COLO829 (cell line): ENCODE measurements at places on chromosomes 3 and 15.
A peak's percentile ranks its signal among the peaks of the same experiment; 100 is the strongest.

DNA sequence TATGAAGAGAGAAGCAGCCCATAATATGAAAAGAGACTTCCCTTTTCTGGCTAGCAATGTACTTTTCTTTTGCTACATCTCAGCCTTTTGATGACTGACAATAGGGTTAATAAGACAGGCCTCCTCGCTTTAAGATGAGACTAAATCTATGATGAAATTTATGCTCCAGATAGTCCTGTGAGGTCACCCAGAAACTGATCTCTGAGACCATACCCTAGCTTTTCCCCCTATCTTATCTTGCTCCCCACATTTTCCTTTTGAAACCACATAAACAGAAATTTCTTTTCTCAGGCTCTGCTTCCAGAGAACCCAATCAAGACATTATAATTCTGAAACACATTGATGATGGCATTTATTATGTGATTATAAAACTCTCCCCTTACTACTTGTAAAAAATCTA, 168.8 kb upstream of the CADM2 start:
- no peak for DNase-seq

GRCh38 chr3:189853906-189854305, 222.7 kb downstream of the TP63 start:
- no peak for DNase-seq

DNA sequence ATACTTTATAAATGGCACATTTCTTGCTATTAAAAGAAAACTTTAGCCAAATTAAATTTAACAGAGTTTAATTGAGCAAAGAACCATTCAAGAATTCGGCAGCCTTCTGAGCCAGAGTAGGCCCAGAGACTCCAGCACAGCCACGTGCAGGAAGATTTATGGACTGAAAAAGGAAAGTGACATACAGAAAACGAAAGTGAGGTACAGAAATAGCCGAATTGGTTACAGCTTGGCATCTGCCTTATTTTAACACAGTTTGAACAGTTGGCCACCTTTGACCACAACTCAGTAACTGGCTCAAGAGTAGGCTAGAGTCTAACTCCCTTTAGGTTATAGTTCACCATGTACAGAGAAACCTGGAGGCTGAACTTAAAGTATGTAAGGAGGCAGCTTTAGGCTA, 17.6 kb downstream of the CFAP44 start:
- DNase-seq: no peak

DNA sequence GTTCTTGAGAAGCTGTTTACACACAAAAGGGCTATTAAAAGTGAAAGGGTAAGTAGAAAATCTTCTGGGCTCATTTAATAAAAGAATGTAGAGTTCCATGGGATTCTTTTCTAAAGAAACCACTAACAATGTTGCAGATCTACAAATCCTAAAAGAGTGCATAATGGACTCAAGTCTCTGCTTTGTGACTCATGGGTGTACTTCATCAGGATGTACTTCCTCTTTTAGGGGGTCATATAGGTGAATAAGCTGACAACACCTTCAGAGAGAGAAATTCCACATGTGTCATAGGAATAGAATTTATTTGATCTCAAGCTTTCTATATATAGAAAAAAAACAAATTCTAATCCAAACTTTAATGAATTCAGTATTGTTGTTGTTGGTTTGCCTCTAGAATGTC, 355.5 kb downstream of the TIGIT start:
- DNase-seq: peak; percentile 45

DNA sequence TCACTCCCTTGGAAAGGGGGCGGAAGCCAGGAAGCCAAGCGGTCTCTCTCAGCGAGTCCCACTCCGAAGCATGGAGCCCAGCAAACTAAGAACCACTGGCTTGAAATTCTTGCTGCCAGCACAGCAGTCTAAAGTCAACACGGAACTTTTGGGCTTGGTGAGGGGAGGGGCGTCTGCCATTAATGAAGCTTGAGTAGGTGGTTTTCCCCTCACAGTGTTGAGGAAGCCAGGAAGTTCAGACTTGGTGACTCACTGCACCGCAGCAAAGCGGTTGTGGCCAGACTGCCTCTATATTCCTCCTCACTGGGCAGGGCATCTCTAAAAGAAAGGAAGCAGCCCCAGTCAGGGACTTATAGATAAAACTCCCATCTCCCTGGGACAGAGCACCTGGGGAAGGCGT, 665.4 kb upstream of the CBLB start:
- no peak for DNase-seq

DNA sequence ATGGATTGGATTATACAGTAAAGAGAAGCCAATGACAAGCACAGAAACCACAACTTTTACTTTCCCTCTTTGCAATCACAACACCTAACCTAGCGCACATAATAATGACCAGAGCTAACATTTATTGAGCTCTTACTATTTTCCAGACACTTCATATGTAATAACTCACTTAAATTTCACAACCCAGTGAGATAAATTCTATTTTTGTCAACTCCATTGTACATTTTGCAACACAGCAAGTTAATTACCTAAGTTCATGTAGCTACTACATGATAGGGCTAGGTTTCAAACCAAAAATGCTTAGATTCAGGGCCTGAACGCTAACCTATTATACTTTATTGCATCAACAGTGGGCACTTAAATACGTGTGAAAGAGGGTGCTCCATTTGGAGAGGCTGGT, 89.5 kb downstream of the GADL1 start:
- DNase-seq: no peak

DNA sequence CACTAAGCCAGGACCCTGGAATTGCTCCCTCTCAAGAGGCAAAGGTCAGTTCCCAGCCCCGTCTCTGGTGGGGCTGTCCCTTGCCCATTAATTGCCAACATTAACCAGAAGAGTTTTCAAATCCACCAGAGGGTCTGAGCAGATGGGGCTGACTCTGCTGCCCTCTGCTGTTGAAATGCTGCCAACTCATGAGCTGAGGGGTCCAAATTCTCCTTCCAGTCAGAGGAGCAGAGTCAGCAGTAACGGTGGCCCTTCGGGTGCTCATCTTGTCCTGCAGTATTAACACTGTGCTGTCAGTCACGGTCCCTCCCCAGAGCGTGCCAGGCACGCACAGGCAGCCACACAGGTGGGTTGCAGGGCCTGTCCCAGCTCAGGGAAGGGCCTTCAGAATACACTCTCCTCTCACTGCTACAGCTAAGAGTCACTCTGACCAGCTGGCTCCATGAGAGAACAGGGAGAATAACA, 10.7 kb upstream of the SPTBN5 start:
- peak; percentile 46 for DNase-seq

GRCh38 chr3:97613139-97613538, 151.4 kb upstream of the ARL6 start:
- no peak for DNase-seq

DNA sequence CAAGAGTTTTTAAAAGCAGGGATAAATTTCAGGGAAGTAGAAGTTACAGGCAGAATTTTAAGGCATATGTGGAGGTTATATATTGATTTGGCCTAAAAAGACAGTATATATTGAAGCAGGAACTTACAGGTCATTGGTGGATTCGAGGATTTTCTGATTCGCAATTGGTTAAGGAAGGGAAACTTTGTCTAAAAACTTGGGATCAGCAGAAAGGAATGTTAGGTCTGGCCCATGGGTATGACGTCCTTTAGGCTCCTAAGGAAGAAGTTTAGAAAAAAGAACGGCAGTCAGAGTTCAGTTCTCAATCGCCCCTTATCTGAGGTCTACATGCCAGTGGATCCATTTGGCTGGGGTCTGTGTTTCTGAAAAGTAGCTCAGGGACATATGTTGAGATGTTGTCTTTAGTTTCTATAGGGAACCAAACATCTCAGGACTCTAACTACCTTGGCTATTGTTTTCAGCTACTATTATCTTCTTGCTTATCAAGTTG, 33.2 kb upstream of the ACP3 start:
- no peak for DNase-seq

DNA sequence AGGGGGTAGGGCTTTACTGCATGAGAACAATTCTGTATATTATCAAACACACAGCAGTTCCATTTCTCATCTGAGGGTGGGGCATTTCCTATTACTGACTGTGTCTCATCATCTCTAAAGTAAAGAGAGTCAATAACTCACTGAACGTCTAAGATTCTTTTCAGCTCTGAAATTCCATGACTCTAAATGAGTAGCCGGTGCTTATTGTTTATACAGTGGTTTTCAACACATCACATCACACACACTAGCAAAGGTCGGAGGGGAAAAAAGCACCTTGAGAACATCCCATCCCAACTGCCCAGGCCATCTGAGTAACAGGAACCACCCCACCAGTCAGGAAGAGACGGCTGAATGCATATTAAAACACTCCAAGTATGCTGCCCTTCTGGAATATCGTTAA, 196.0 kb downstream of the SUCLG2 start:
- DNase-seq: no peak

GRCh38 chr3:24168977-24169376, 223.9 kb downstream of the NR1D2 start:
- no peak for DNase-seq

DNA sequence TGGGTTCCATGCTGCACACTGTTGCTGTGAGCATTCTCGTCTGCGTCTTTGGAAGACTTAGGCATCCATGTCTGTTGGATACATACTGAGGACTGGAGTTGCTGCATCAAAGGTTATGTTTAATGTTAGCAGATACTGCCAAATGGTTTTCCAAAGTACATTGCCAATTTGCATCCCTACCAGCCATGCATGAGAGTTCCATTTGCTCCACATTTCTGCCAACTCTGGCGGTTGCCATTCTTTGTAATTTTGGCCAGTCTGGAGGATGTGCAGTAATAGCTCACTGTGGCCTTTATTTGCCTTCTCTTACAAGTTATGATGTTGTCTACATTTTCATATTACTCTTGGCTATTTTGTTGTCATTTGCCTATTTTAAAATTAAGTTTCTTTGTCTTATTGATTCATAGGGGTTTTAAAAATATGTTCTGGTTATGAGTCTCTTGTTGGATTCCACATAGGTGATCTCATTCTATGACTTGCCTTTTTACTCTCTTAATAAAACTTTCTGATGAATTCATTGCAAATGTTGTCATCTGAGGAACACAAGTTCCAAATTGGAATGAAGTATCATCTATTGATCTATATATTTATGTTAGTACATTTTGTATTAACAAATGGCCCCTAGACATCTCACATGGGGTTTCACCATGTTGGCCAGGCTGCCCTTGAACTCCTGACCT, 42.1 kb downstream of the FBLN2 start:
- no peak for DNase-seq

GRCh38 chr15:69807721-69808120, 290.0 kb downstream of the TLE3 start:
- no peak for DNase-seq
